ENCODE measurements at places on chromosomes 4 and X. TPM values are rescaled to one million over a fixed set of nuclear protein-coding genes. Genes with fewer than 3 reads are reported as not detected.

The IL21 gene
- 30.1 TPM for total RNA-seq

The SFRP2 gene
- total RNA-seq = not detected

The CLNK gene
- not detected for total RNA-seq

The GIMD1 gene
- not detected for total RNA-seq

The KCND1 gene
- total RNA-seq = 6.3 TPM

The HHIP gene
- total RNA-seq = not detected

The FATE1 gene
- not detected for total RNA-seq

The SLC4A4 gene
- total RNA-seq = 0.05 TPM

The GPRASP3 gene
- 0.93 TPM for total RNA-seq

The LRIT3 gene
- 0.15 TPM for total RNA-seq

The RNF150 gene
- 0.25 TPM for total RNA-seq

The TBX22 gene
- not detected for total RNA-seq

The PNMA6A gene
- total RNA-seq = 0.74 TPM

The SH3D19 gene
- not detected for total RNA-seq

The SASH3 gene
- total RNA-seq = 301 TPM

The SYP gene
- 3.3 TPM for total RNA-seq

The MPP1 gene
- total RNA-seq = 47.4 TPM

The PAK3 gene
- 0.20 TPM for total RNA-seq

All from T-helper 1 cell treated with Interleukin-12 subunit alpha and Interleukin-12 subunit beta and Interleukin-4 antibody, amounts not matched to agents 30 ng/mL and 1 ng/mL, for 36 hours (primary cell).